ENCODE measurements at places on chromosomes 4 and X. TPM values are rescaled to one million over a fixed set of nuclear protein-coding genes. Genes with fewer than 3 reads are reported as not detected.

DNA sequence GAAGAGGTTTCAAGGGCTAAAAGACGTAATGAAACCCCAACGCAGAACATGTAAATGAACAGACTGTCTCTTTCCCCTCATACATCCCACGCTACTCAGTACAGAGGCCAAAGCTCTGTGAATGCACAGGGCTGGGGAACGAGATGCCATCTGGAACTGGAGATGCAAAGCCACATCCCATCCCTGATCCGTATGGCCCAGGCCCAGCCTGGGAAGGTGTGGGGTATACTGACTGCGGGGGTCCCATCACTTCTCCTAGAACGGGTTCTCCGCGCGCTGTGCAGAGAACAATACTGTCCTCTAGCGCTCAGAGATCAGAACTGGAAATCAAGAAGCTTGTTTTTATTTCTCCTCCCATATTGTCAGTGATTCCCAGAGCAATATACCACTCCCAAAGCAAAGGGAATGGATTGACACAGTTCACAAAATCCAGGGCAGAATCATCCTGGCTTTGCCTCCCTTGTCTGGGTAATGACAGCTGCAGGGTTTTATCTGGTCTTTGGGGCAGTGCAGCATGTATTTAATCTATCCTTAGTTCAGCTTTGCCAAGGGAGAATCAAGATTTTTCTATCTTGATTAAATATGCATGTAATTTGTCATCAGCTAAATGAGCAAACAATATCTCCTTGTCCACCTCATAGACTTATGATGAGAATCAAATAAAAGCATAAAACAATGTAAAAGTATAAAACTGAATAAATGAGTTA is 47.3 kb upstream of the TLR3 start:
- DNase-seq = peak; percentile 26

GRCh38 chr4:109764376-109764775 is 34.5 kb upstream of the PLA2G12A start:
- no peak for DNase-seq

DNA sequence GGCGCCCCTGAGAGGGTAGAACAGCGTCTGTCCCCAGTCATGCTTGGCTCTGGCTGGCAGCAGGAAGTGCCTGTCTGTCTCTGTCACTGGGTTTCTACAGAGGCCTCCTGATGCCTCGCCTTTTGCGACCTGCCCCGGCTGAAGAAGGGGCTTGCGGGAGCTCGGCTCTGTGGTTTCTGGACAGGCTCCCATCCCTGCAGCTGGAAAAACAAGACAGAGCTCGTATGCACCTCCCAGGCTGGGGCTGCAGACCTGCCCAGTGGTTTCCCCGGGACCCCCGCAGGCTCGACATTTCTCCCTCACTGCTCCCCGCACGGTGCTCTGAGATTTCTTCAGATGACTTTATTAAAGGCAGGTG is 57.0 kb upstream of the SORCS2 start:
- DNase-seq = no peak

GRCh38 chr4:137740141-137740540 is 207.8 kb upstream of the PCDH18 start:
- DNase-seq = no peak

- no peak for DNase-seq
Observed at GRCh38 chr4:138445098-138445497, 202.9 kb upstream of the SLC7A11 start.

DNA sequence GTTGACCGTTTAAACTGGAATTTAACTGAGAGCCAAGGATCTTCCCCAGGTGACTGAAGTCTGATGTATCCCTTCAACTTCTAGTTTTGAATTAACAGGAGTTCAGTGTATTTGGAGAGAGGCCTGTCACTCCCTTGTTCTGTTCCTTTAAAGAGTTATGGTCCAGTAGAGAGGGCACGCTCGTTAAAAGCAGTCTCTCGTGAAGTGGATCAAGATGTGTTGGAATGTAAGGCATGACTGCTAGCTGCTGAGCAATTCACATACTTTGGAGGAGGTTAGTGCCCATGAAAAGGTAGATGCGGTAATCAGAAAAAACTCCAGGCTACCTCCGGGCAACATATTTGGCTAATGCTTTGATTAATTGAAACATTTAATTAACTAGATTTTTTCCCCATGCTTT is 65.7 kb downstream of the SHROOM2 start:
- DNase-seq = no peak

Gene TSPAN7
- 72.0 TPM for polyA plus RNA-seq

Gene IQCM
- not detected for polyA plus RNA-seq

Gene ING2
- polyA plus RNA-seq = 15.5 TPM

Gene FRMPD4
- 0.06 TPM for polyA plus RNA-seq
